ENCODE measurements at places on chromosomes 12 and 14. TPM values are rescaled to one million over a fixed set of nuclear protein-coding genes. Genes with fewer than 3 reads are reported as not detected.
A peak's percentile ranks its signal among the peaks of the same experiment; 100 is the strongest.

DNA sequence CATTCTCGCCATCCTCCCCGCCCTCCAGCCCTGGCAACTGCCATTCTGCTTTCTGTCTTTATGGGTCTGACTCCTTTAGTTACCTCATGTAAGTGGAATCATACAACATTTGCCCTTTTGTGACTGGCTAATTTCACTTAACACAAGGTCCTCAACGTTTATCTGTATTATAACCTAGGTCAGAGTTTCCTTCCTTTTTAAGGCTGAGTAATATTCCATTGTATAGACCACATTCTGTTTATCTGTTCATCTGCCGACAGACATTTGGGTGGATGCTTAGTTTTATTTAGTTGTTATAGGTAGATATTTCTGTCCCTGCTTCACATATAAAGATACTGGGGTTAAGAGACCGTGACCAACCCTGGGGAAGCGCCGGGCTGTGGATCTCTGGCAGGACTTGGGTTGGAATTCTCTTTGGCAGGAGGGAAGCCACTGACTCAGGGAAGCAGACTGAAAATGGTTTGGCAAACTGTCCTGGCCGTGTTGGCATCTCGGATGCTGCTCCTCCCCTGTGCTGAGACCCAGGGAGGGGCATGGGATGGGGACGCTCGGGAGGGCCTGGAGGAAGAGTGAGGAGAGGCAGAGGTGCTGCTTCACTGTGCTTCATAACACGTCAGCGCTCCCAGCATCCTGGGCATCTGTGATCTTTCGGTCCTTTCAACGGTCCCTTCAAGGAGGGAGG is 38.9 kb downstream of the TEAD4 start:
- H3K27ac ChIP-seq: no peak overlapping the region
- H3K4me3 ChIP-seq: no peak overlapping the region
- H3K36me3 ChIP-seq: no peaks in the 10 kb centered on the region
- no peaks in the 10 kb centered on the region for H3K4me1 ChIP-seq
- DNase-seq: no peak

Gene MYF6
- not detected for total RNA-seq

Gene LALBA
- not detected for total RNA-seq

GRCh38 chr12:28938581-28939235 is 210.4 kb upstream of the FAR2 start:
- no peak for DNase-seq
- no peak overlapping the region for H3K27ac ChIP-seq
- no peaks in the 10 kb centered on the region for H3K27me3 ChIP-seq
- H3K4me1 ChIP-seq: no peaks in the 10 kb centered on the region
- H3K36me3 ChIP-seq: no peaks in the 10 kb centered on the region

GRCh38 chr14:66403183-66403582 is 83.0 kb upstream of the CCDC196 start:
- no peaks in the 10 kb centered on the region for H3K27me3 ChIP-seq
- DNase-seq: no peak
- H3K36me3 ChIP-seq: no peaks in the 10 kb centered on the region
- H3K4me1 ChIP-seq: no peaks in the 10 kb centered on the region
- H3K4me3 ChIP-seq: no peak overlapping the region
- no peak overlapping the region for H3K27ac ChIP-seq

DNA sequence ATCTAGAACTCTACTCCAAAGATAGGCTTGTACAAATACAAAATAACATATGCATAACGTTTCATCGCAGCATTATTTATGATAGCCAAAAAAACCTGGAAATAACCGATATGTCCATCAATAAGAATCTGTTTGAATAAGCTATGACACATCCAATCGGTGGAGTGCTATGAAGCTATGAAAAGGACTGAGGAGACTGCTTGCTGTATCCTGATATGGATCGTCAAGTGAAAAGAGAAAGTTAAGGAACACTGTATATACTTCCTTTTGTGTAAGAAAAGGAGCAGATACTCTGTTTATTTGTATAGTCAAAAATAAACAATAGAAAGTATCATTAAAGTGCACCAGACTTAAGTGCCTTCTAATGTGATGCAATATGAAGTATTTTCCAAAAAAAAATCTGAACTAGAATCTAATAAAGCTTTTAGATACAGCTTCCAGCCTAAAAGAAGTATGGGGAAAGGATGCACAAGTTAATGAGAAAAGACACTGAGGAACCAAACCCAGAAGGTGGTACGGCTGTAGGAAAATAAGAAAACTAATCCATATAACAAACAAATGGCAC is 645 bp upstream of the KLHDC1 start:
- no peak for DNase-seq
- peak overlapping the region; percentile 82 for H3K4me3 ChIP-seq
- H3K4me1 ChIP-seq: peaks cover 38% of the 10 kb centered on the region
- peak overlapping the region; percentile 88 for H3K27ac ChIP-seq

GRCh38 chr14:49946320-49947141 is 53.6 kb downstream of the ARF6 start:
- H3K27ac ChIP-seq: peak overlapping the region; percentile 91
- H3K36me3 ChIP-seq: peaks cover 26% of the 10 kb centered on the region
- H3K4me1 ChIP-seq: peaks cover 73% of the 10 kb centered on the region
- no peaks in the 10 kb centered on the region for H3K27me3 ChIP-seq
- DNase-seq: peak; percentile 45

DNA sequence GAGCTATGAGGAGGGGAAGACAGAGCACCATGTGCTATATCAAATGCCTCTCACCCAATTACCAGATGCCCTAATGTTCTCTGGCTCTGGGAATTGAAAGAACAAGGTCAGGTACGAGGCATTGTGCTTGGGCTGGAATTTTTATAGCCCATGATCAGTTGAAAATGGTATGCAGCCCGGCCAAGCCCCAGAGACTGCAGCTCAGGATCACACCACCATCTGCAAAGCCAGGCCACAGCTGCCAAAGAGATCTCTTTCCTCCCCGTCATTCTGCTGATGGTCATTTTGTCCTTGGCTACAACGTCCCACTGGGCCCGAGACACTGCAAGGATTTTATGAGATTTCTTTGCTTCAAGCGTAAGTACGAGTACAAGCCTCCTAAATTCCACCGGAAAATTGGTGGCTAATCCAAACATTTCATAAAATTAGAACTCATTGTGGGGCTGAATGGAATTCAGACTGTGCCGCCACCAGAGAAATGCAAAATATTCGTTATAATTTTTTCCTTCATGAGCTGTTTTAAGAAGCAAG is 15.1 kb downstream of the NUAK1 start:
- H3K36me3 ChIP-seq: no peaks in the 10 kb centered on the region
- H3K4me3 ChIP-seq: no peak overlapping the region
- H3K27ac ChIP-seq: no peak overlapping the region
- H3K4me1 ChIP-seq: no peaks in the 10 kb centered on the region
- peaks cover 9% of the 10 kb centered on the region for H3K27me3 ChIP-seq
- DNase-seq: no peak

- H3K4me1 ChIP-seq: no peaks in the 10 kb centered on the region
- H3K27ac ChIP-seq: no peak overlapping the region
- no peak for DNase-seq
- no peak overlapping the region for H3K4me3 ChIP-seq
Observed at GRCh38 chr12:19376691-19377090, 62.6 kb upstream of the AEBP2 start.

- no peaks in the 10 kb centered on the region for H3K36me3 ChIP-seq
- peaks cover 40% of the 10 kb centered on the region for H3K27me3 ChIP-seq
- peaks cover 23% of the 10 kb centered on the region for H3K4me1 ChIP-seq
- no peak for DNase-seq
- H3K4me3 ChIP-seq: no peak overlapping the region
- peak overlapping the region; percentile 10 for H3K27ac ChIP-seq
Observed at GRCh38 chr14:72550513-72550912, 343.4 kb downstream of the DPF3 start.

DNA sequence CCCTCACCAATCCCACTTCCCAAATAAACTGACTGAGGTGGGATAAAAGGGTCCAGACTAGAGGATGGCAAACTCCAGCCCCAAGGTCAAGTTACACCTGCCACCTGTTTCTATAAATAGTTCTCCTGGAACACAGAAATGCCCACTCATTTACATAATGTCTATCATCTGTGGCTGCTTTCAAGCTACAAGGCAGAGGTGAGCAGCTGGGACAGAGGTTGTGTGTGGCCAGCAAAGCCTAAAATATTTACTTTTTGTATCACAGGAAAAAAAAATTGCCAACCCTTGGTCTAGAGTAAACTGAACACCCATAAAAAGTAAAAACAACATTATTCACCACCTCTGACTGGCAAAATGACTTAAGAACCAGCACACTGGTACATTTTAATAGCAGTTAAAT is 269.4 kb downstream of the RGS6 start:
- no peaks in the 10 kb centered on the region for H3K4me1 ChIP-seq
- no peak for DNase-seq
- H3K36me3 ChIP-seq: no peaks in the 10 kb centered on the region
- H3K27me3 ChIP-seq: peaks cover 8% of the 10 kb centered on the region
- no peak overlapping the region for H3K4me3 ChIP-seq

Measured in activated CD4-positive, alpha-beta T cell treated with anti-CD3 and anti-CD28 coated beads, Interleukin-2, amount 10 ng/mL, durations not matched to agents 7 days and 5 days (primary cell).